HCEC 1CT (cell line): ENCODE measurements at places on chromosomes 13 and 19.

- no peak for DNase-seq
These were observed 29.9 kb upstream of the MUC16 start for GRCh38 chr19:9040131-9040530.

DNA sequence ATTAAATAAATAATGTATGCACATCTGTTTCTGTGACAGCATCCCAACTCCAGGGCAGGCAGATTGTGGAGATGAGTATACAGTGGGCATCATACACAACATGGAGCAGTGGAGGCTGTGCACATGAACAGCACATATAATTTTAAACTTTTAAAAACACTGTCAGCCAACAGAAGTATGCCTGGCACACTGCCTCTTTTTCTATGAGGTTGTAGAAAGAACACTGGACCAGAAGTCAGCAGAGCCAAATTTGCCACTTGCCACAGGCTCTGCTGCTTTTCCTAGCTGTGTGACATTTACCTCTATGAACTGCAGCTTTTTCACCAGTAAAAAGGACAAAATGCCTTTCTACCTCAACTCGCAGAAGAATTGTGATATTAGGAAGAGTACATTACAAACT lies 118.7 kb downstream of the FRY start:
- DNase-seq, result no peak

GRCh38 chr13:67063036-67063435 lies 167.1 kb downstream of the PCDH9 start:
- DNase-seq, result no peak

GRCh38 chr19:13441810-13442512 lies 64.3 kb downstream of the CACNA1A start:
- DNase-seq, result no peak

- peak; percentile 87 for DNase-seq
These were observed 5.8 kb downstream of the MLLT1 start for GRCh38 chr19:6273701-6274601.

DNA sequence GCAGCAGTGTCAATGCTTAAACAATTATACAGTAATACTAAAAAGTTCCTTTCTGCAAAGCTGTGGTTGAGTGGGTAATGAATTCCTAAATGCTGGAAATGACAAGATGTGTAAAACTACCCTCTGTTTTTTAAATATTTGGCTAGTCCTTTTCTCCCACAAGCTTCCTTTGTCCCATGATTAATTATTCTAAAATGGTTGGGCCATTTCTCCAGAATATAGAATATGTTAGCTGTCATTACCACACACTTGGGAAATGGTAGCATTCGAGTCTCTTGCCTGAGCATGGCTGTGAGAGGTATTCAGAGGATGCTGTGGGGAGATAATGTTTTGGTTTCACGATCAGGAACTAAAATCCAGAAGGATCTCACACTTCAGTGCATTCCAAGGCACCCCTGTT lies 1185.8 kb downstream of the UQCRFS1 start:
- DNase-seq, result no peak

DNA sequence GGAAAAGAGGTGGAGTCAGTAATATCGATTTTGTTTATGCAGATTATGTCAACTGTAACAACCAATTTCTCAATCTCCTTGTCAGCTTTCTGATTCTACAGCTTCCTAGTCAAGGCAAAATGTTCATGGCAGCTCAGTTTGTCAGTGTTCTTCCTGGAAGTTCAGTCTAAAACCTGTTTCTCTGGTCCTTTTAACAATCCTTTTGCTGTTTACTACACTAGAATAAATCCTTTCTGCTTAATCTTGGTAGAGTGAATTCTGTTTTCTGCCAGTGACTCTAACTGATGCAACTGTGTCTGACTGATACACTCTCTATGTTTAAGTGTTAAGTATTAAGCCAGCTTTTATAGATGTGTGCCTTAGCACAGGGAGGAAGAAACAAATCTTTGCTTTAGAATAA lies 516.9 kb upstream of the KLF12 start:
- DNase-seq, result no peak

- no peak for DNase-seq
These were observed 170.2 kb downstream of the DCLK1 start for GRCh38 chr13:35961002-35961401.

DNA sequence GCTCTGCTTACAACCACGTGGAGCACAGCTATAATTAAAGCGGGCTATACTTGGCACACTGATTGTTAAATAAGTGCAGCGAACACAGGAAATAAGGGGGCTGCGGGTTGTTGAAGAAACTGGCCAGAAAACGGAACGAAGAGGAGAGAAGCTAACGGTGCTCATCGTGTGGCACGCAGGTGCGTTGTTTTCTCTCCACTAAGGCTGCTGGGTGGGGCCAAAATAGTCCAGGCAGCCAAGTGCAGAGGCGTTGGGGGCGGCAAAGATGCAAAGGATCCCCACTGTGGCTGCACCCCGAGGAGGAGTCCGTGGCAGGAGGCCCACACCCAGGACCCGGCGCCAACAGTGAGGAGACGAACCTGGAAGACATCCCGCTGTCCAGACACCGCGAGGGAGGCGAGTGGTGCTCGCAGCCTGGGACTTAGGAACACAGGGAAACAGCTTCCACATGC lies 8.1 kb upstream of the ARL11 start:
- DNase-seq, result no peak

DNA sequence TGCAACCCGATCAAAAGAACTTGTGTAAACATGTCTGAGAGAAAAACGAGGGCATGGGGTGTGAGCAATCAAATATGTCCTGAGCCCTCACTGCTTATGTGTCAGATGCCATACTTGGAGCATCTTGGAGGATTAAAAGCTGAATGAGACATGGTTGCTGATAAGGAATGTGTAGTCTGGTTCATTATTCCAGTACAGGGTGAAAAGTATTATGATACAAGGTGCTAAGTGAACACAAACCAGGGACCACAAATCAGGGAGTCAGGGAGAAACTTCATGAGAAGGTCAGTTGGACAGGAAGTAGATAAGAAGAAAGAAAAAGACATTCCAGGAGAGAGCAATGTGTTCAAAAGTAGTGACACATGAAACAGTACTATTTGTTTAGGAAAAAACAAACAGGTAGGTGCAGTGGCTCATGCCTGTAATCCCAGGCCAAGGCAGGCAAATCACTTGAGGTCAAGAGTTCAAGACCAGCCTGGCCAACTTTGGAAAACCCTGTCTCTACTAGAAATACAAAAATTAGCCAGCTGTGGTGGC lies 2.0 kb upstream of the RCBTB1 start:
- DNase-seq, result peak; percentile 24

DNA sequence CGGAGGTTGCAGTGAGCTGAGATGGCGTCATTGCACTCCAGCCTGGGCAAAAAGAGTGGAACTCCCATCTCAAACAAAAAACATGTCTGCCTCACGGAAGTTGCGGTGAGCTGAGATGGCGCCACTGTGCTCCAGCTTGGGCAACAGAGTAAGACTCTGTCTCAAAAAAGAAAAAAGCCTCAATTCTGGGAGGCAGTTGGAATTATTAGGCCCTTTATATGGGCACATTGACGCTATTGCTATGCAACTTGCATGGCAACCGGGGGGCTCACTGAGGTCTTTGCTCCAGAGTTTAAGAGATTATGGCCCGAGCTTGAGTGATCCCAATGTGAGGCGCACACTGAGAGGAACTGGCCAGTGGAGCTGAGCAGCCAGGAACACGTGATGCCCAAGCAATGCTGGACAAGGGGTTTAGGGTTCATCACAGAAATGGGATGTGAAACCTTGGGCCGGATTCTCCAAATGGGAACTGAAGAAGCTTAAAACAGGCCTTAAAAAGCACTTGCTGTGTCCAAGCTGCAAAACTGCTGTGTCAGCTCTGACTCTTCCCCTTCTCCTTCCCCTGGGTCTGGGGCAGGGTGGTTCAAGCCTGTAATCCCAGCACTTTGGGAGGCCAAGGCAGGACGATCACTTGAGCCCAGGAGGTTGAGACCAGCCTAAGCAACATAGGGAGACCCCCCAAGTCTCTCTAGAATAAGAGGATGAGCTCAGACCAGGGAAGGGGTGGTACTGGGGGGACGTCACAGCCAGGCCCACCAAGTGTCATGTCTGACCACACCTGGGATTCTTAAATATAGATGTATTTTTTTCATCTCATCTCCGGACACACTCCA lies 2.5 kb downstream of the FTL start:
- peak; percentile 77 for DNase-seq

- no peak for DNase-seq
These were observed 8.4 kb upstream of the HTR2A start for GRCh38 chr13:46905249-46905648.

DNA sequence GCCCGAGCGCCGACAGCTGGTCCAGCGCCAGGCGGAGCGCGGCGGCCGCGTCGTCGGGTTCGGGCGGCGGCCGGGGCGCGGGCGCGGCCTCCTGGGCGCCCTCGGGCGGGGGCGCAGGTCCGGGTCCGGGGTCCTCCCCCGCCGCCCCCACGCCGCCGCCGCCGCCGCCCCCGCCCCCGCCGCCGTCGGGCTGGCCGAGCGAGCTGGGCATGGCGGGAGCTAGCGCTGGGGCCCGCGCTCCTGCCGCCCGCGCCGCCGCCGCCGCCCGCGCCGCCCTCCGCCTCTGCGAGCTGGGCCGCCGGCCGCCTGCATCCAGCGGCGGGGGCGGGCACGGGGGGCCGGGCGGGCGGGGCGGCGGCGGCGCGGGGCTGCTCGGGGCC lies 287 bp downstream of the MEX3D start:
- DNase-seq, result no peak

DNA sequence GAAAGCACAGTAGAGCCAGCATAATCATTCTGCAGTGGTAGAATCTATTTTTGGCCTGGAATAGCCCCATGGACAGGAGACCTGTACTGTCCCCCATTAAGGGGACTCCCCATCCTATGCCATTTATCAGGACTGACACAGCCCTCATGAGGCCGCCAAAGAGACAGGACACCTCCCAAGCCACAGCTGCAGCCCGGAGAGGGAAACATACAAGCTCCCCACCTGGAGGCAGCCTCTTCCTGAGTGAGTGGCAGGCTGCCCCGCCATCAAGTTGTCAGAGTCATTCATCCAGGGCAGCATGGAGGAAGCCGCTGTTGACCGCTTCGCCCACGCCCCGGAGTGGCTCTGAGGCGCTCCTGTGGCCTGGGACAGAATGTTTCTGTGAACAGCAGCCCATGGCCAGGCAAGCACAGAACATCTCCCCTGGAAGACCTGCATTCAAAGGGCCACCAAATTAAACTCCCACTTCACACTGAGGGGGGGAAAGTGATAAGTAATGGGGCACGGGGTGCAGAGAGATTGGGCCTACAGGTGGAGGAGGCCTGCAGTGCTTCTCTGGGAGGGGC lies 111.3 kb downstream of the ZDHHC20 start:
- DNase-seq, result no peak

DNA sequence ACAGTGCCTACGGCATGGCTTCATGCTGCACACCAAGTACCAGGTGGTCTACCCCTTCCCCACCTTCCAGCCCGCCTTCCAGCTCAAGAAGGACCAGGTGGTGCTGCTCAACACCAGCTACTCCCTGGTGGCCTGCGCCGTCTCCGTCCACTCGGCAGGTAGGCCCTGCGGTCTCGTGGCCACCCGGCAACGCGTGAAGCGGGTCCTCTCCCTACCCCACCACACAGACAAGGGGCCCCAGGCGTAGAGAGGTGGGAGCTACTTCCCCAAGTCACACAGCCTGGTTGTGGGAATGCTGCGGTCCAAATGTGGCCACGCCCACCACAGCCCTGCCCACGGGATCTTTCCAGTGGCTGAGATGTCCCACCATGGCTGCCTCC lies 4.0 kb downstream of the DCAF15 start:
- no peak for DNase-seq

- DNase-seq, result peak; percentile 62
These were observed 907 bp downstream of the KDELR1 start for GRCh38 chr19:48390188-48391099.
